CD4-positive, alpha-beta memory T cell (primary cell): ENCODE measurements at places on chromosomes 16 and 17. TPM values are rescaled to one million over a fixed set of nuclear protein-coding genes. Genes with fewer than 3 reads are reported as not detected.

DNA sequence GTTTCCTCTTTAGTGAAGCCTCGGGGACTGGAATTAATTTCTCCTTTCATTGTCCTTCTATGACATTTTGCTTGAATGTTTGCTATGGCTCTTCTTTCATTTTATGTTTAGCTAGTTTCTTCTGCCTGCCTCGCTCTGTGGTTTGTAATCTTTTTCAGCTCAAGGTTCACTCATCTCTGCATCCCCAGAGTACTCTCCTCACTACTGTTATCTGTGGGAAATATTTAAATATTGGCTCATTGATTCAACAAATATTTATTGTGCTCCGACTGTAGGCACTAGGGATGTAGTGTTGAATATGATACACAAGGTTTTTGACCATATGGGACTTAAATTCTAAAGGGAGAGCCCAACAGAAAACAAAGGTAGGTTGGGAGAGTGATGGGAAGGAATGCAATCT lies 195.9 kb downstream of the PHKB start:
- no peaks in the 10 kb centered on the region for H3K4me1 ChIP-seq
- H3K27me3 ChIP-seq: no peaks in the 10 kb centered on the region
- DNase-seq: no peak
- H3K27ac ChIP-seq: no peak overlapping the region
- peaks cover 21% of the 10 kb centered on the region for H3K36me3 ChIP-seq

HOXB1 gene
- not detected for total RNA-seq

- no peak for DNase-seq
- no peak overlapping the region for H3K27ac ChIP-seq
- H3K36me3 ChIP-seq: peaks cover 26% of the 10 kb centered on the region
- H3K27me3 ChIP-seq: no peaks in the 10 kb centered on the region
- no peak overlapping the region for H3K4me3 ChIP-seq
- peaks cover 32% of the 10 kb centered on the region for H3K4me1 ChIP-seq
These were observed 92.9 kb upstream of the DNAH17 start for GRCh38 chr17:78669975-78670518.

- no peak overlapping the region for H3K4me3 ChIP-seq
- no peaks in the 10 kb centered on the region for H3K4me1 ChIP-seq
- DNase-seq: no peak
- no peaks in the 10 kb centered on the region for H3K27me3 ChIP-seq
These were observed 11.2 kb downstream of the SLC47A2 start for GRCh38 chr17:19705201-19705600.

CACNA1G gene
- not detected for total RNA-seq

- no peaks in the 10 kb centered on the region for H3K36me3 ChIP-seq
- H3K4me1 ChIP-seq: no peaks in the 10 kb centered on the region
- no peaks in the 10 kb centered on the region for H3K27me3 ChIP-seq
- H3K27ac ChIP-seq: no peak overlapping the region
- no peak overlapping the region for H3K4me3 ChIP-seq
These were observed 22.1 kb upstream of the MSI2 start for GRCh38 chr17:57234061-57234738.

HNF1B gene
- not detected for total RNA-seq

TMEM97 gene
- 2.4 TPM for total RNA-seq

GRCh38 chr17:65163990-65164495 lies 26.9 kb downstream of the RGS9 start:
- no peak overlapping the region for H3K27ac ChIP-seq
- peak; percentile 71 for DNase-seq
- peaks cover 11% of the 10 kb centered on the region for H3K4me1 ChIP-seq
- H3K36me3 ChIP-seq: no peaks in the 10 kb centered on the region
- H3K4me3 ChIP-seq: no peak overlapping the region

GRCh38 chr16:75265911-75266701 lies 14.7 kb upstream of the BCAR1 start:
- peaks cover 12% of the 10 kb centered on the region for H3K27me3 ChIP-seq
- H3K4me3 ChIP-seq: no peak overlapping the region
- H3K27ac ChIP-seq: no peak overlapping the region
- no peaks in the 10 kb centered on the region for H3K36me3 ChIP-seq
- H3K4me1 ChIP-seq: peaks cover 9% of the 10 kb centered on the region

GRCh38 chr17:59941131-59941530 lies 23.4 kb downstream of the RNFT1 start:
- no peaks in the 10 kb centered on the region for H3K27me3 ChIP-seq
- no peak overlapping the region for H3K4me3 ChIP-seq
- peaks cover 40% of the 10 kb centered on the region for H3K36me3 ChIP-seq
- no peak overlapping the region for H3K27ac ChIP-seq
- no peaks in the 10 kb centered on the region for H3K4me1 ChIP-seq

DNA sequence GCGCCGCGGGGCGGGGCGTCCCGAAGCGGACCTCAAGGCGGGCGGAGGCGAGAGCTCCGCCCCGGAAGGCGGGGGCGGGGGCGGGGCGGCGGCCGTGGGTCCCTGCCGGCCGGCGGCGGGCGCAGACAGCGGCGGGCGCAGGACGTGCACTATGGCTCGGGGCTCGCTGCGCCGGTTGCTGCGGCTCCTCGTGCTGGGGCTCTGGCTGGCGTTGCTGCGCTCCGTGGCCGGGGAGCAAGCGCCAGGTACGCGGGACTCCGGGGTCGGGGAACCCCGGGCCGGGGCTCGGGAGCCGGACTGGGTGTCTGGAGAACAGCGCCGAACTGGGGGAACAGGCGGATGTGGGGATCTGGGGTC lies at the start of gene TNFRSF12A:
TSS of gene TNFRSF12A (plus strand) at position 122 of the 357 bp plus-strand sequence. CDS start at position 152, 30 bp downstream.
- H3K4me3 ChIP-seq: peak within 1 kb of the TSS; percentile 59
- no peaks in the 10 kb centered on the region for H3K27me3 ChIP-seq
- peak within 1 kb of the TSS; percentile 90 for H3K27ac ChIP-seq
- peak; percentile 62 for DNase-seq
- H3K4me1 ChIP-seq: peaks cover 51% of the 10 kb centered on the region

GRCh38 chr17:77109764-77110359 lies 30.9 kb upstream of the SEC14L1 start:
- peaks cover 16% of the 10 kb centered on the region for H3K4me1 ChIP-seq
- H3K36me3 ChIP-seq: no peaks in the 10 kb centered on the region
- no peak overlapping the region for H3K4me3 ChIP-seq
- H3K27ac ChIP-seq: no peak overlapping the region
- DNase-seq: no peak
- no peaks in the 10 kb centered on the region for H3K27me3 ChIP-seq

DNA sequence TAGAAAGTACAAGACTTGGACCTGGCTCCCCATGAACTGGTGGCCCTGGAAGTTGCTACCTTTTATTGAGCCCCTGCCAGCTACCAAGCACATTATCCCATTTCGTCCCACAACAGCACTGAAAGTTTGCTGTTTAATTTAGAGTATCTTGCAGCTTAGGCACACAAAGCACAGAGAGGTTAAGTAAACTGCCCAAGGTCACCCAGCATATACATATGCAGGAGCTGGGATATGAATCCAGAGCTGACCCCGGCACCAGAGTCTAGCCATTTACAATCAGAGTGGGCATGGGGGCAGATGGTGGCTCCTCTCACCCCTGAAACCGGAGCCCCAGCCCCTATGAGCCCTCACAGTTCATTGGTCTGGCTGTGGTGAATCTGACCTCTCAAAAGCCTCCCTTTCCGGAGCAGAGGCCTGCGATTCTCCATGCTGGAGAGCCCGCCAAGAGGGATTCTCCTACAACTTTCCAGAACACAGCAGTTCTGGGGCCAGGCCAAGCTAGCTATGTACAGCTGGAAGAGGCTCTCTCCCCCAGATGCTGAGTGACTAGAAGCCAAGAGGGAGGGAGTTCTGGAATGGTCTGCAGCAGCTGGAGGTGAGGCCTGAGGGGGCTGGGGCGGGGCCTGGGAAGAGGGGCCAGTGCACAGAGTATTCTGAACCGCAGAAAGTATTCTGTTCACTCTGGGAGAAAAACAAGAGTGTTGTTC lies 58.3 kb downstream of the SREBF1 start:
- DNase-seq: no peak
- peaks cover 2% of the 10 kb centered on the region for H3K4me1 ChIP-seq
- no peaks in the 10 kb centered on the region for H3K36me3 ChIP-seq
- H3K27ac ChIP-seq: no peak overlapping the region
- H3K27me3 ChIP-seq: no peaks in the 10 kb centered on the region
- no peak overlapping the region for H3K4me3 ChIP-seq

DNA sequence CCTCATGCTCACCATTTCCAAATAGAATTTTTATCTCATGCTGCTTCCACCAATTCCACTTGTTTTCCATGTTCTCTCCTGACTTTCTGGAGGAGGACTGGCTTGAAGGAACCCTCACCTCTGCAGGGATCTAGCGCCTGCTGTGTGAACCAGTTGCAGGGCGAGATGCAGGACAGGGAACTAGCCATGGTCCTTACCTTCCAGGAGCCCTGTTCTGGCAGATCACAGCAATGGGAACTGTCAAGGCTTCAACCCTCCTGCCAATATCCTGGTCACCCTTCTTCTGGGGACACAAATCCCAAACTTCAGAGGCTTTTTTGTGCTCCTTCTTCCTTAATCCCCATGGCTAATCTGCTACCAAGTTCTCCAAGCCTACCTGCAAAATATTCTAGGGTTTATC lies 60.4 kb upstream of the MMP2 start:
- no peak overlapping the region for H3K4me3 ChIP-seq
- H3K4me1 ChIP-seq: no peaks in the 10 kb centered on the region
- no peak for DNase-seq

SPG7 gene
- 160 TPM for total RNA-seq

GRCh38 chr17:6505425-6506142 lies 50.8 kb downstream of the PITPNM3 start:
- no peak overlapping the region for H3K27ac ChIP-seq
- H3K4me3 ChIP-seq: no peak overlapping the region
- no peaks in the 10 kb centered on the region for H3K4me1 ChIP-seq

- H3K27ac ChIP-seq: no peak overlapping the region
- H3K36me3 ChIP-seq: no peaks in the 10 kb centered on the region
- H3K4me1 ChIP-seq: peaks cover 3% of the 10 kb centered on the region
- H3K27me3 ChIP-seq: no peaks in the 10 kb centered on the region
- no peak for DNase-seq
- no peak overlapping the region for H3K4me3 ChIP-seq
These were observed 365.4 kb upstream of the TNRC6C start for GRCh38 chr17:77593081-77593480.

- no peak for DNase-seq
- H3K27me3 ChIP-seq: no peaks in the 10 kb centered on the region
- H3K36me3 ChIP-seq: no peaks in the 10 kb centered on the region
- H3K4me3 ChIP-seq: no peak overlapping the region
- H3K4me1 ChIP-seq: peaks cover 4% of the 10 kb centered on the region
These were observed 1.1 kb downstream of the BCO1 start for GRCh38 chr16:81239367-81240121.

WNT3 gene
- total RNA-seq: not detected

SOX15 gene
- 1.1 TPM for total RNA-seq

DNA sequence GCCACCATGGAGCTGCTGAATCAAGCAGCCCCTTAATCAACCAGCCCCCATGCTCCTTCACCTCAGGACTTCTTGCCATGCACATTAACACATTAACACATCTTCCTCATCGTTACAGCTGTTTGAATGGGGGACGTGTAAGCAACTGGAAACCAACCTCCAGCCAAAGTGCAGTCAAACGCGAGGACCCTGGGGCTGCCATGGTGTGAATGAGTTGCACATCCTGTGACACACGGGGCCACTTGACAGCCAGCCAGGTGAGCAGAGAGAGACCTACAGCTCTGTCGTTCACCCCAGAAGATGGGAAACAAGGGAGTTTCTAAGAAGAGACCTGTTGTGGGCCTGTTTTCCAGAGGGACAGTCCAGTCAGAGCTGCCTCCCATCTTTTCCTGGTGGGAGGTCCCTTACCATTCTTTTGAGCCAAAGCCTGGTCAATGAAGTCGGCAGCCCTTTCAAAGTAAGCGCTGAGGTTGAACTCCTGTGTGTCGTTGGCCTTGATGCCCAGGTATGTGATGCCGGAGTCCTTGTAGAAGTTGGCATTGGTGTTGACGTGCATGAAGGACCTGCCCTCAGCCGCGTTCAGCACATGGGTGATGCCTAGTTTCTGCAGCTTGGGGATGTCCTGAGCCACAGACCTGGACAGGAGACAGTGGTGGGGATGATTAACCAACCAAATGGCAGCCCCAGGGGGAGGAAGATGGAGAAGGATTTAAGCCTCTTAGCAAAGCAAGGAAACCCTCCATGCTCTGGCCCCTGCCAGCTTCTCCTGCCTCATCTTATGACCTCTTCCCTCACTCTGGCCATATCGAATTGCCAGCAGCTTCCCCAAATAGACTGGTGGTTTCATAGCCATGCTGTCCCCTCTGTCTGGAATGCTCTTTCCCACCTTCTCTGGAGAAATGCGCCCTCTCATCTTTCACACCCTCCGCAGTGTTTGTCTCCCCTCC lies 4.2 kb downstream of the DUSP3 start:
- no peak for DNase-seq
- no peak overlapping the region for H3K4me3 ChIP-seq
- peaks cover 9% of the 10 kb centered on the region for H3K4me1 ChIP-seq
- H3K36me3 ChIP-seq: no peaks in the 10 kb centered on the region

GRCh38 chr17:50945779-50946222 lies 79.6 kb upstream of the TOB1 start:
- H3K27me3 ChIP-seq: no peaks in the 10 kb centered on the region
- H3K4me1 ChIP-seq: peaks cover 50% of the 10 kb centered on the region
- no peak overlapping the region for H3K27ac ChIP-seq
- no peak for DNase-seq
- H3K36me3 ChIP-seq: no peaks in the 10 kb centered on the region
- H3K4me3 ChIP-seq: no peak overlapping the region

DNA sequence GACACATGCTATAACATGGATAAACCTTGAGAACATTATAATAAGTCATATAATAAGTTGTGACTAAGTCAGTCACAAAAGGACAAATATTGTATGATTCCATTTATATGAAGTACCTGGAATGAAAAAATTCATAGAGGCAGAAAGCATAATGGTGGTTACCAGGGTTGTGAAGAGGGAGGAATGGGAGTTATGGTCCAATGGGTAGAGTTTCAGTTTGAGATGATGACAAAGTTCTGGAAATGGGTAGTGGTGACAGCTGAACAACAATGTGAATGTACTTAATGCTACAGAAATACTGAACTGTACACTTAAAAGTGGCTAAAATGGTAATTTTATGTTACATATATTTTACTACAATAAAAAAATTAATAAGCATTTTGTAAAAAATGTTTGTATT lies 49.7 kb downstream of the MYO1D start:
- H3K36me3 ChIP-seq: no peaks in the 10 kb centered on the region
- H3K4me1 ChIP-seq: peaks cover 7% of the 10 kb centered on the region
- H3K27me3 ChIP-seq: no peaks in the 10 kb centered on the region
- no peak for DNase-seq

DNA sequence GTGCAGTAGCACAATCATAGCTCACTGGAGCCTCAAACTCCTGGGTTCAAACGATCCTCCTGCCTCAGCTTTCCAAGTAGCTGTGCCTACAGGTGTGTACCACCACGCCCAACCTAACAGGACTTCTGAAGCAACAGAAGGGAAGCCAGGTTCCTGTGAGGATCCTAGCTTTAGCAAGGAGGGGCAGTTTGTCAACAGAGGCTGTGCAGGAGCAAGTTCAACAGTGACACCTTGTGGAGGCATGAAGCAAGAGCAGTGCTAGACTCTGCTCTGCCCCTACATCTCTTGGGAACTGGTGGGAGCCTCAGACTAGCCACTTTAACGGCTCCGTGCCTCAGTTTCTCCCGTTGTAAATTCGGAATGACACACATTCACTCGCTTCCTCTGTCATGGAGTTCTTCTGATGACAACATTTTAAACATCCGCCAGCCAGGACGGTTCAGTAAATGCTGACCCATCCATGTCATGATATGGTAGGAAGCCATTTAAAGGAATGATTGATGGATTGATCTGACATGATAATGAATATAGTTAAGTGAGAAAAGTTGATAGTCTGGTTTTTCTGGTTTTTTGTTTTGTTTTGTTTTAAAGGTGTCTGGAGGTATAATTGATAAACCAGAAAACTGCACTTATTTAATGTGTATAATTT lies 218.7 kb downstream of the MRTFB start:
- no peak overlapping the region for H3K4me3 ChIP-seq
- peaks cover 12% of the 10 kb centered on the region for H3K4me1 ChIP-seq
- DNase-seq: no peak
- H3K27me3 ChIP-seq: no peaks in the 10 kb centered on the region
